OCI-M1 (cell line): ENCODE measurements at places on chromosomes 5 and 9.
A peak's percentile ranks its signal among the peaks of the same experiment; 100 is the strongest.

GRCh38 chr5:52844885-52845284, 57.2 kb downstream of the ITGA1 start:
- no peak for DNase-seq

- no peak for DNase-seq
These were observed 90.3 kb upstream of the OTULINL start for GRCh38 chr5:14491015-14491915.

DNA sequence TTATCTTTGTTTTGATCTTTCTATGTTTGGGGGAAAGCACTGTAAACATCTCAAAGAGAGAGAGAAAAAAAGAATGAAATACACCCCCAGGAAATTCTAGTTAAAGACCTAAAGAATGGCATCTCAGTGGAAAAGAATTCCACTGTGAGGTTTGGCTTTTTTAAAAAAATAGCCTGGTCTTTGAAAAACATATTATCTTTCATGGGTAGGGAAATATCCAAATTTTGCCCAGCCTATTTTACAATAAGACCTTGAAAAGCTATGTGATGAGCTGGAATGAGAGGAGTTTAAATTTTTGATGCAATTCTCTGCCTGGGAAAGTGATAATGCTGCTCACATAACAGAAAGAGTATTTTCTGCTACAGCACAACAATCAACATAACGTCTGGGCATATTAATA, 348.1 kb upstream of the WWC1 start:
- DNase-seq: no peak

DNA sequence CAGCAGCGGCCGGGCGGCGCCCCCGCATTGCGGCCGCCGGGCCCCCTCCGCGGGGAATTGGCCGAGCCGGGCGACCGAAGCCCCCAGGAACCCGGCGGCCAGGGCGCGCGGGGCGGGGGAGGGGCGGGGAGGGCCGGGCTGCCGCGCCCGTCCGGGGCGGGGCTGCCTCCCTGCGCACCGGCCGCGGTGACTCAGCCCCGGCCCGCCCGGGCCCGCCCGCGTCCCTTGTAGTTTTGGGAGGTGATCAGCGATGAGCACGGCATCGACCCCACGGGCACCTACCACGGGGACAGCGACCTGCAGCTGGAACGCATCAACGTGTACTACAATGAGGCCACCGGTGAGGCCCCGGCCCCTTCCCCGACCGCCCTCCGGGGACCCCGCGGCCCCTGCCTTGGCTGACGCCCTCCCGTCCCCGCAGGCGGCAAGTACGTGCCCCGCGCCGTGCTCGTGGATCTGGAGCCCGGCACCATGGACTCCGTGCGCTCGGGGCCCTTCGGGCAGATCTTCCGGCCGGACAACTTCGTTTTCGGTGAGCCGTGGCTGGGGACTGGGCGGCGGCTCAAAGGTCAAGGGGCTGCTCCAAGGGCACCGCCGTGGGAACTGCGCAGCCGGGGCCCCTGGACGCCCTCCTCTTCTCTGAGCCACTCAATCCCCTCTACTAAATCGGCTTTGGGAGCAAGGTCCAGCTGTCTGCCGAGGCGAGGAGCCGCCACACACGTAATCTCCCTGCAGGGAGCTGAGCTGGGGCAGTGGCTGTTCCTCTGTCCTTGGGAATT, 592 bp downstream of the TUBB4B start:
- DNase-seq: peak; percentile 59

DNA sequence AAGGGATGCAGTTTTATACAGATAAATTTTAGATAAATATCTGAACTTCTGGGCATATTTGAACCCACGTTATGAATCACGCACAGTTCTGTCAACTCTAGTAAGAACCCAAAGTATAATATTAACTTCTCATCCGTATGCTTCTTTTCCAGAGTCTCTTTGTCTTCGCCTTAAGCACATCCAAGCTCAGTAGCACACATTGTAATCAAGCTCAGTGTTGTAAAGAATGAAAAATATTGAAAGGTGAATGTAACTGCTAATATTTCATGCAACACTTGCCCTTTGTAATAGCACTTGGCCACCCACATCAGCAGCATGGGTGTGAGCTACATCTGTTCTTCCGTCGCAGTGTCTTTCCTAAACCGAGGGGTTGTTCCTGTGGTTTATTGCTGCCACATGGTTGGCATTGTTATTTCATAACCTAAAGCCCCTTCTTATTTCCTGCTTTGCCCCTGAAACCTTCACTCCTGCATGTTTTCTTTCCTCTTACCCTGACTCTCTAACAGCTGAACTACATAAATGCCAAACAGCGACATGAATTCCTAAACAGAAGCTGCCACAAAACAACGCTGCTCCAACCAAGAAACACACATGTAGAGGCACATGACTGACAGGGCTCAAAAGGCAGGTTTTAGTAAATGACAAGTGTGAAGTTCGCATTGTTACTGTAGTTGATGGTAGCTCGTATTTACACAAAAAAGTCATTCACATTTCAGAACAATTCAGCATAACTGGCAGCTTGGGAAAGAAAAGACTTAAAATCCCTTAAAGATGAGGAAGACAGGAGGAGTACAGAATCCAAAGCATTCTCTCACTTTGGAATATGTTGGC, 190.1 kb upstream of the MEF2C start:
- no peak for DNase-seq

- DNase-seq: no peak
These were observed 62.1 kb downstream of the PAX5 start for GRCh38 chr9:36971935-36972488.

- no peak for DNase-seq
These were observed 25.2 kb downstream of the GLT6D1 start for GRCh38 chr9:135613946-135614805.
